Jurkat, Clone E6-1 (cell line): ENCODE measurements at places on chromosomes 16 and 17.

DNA sequence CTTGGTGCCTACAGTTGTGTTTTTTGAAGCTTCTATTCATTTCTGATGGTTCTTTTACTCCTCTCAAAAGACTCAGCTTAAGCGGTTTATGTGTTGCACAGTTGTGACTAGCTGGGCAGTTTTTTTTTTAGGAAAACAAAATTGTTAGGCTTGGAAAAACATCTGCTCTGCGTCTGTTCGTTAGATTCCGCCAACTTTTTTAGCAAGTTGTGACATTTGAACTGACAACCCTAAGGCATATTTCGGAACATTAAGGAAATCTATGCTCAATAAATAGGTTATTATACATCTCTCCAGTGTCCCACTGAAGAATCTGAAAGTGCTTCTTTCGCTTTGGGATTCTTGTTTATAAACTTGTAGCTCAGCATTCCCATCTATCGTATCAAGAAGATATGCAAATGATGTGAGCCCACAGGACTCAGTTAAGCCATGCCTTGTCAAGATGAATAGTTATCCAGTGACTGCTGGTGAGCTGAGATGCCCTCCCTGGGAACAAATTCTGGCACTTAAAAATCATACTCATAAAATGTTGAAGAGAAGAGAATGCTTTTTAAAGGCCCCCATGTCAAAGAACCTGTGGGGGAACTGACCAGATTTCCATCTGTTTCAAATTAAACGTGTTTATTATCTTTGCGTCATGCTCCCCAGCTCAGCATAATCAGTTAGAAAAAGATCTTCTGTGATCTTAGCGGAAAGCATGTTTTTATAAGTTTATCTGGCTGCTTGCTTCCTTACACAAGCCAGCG, 109.0 kb upstream of the FAM20A start:
- no peak for DNase-seq

DNA sequence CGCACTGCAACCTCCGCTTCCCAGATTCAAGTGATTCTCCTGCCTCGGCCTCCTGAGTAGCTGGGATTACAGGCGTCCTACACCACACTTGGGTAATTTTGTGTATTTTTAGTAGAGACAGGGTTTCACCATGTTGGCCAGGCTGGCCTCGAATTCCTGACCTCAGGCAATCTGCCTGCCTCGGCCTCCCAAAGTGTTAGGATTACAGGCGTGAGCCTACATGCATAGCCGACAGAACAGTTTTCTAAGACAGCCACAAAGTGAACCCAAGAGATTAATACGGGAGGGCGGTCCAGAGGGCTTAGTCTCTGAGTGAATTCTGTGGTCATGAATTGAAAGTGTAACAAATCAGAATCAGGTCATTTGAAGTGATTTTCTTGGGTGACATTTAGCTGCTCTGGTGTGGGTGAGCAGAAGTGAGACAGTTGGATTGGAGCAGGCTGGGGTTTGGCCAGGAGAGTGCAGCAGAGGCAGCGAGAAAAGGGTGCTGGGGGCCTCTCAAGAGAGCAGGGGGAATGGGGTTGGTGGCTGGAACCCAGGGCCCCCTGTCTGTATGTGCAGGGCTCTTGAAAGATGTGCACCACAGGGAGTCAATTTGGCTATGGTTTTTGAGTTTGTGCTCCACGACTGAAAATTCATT, 231.4 kb upstream of the WSCD1 start:
- DNase-seq, result no peak

- DNase-seq, result peak; percentile 19
Measured at GRCh38 chr16:66400503-66401380, 26.4 kb upstream of the BEAN1 start.

GRCh38 chr17:17082878-17083277, 40.6 kb downstream of the MPRIP start:
- no peak for DNase-seq

GRCh38 chr17:14355556-14355955, 54.7 kb downstream of the HS3ST3B1 start:
- DNase-seq, result no peak

DNA sequence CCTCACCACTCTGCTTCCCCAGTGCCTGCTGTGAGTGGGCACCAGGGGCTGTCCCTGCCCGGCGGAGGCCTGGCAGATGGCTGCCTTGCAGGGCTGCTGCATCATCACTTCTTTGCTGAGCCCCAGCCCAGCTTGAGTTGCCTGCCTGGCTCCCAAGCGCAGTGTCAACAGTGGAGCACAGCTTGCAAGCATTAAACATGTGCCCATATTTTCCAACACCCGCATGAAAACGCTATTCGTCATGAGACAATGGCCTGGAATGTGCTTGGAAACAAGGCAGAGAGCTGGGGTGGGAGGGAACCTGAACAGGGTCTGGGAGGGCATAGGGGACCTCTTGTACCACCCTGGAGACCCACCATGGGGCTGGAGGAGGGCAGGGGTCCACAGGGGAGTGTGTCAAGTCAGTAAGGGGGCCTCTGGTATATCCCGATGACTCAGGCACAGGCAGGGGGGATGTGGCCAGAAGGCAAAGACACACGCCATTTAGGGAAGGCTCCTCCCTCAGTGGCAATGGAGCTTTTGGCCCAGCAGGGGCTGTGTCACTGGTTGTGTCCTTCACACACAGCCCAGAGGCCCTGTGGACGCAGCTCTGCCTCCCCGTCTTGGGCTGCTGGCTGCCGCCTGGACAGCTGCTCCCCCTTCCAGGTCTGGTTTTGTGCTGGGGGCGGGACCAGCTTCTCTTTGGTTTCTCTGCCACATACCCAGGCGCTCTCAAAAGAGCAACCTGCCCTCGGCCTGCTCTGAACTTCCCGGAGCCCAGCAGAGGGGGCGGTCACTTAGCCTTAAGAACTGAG, 17.4 kb upstream of the MTSS2 start:
- DNase-seq, result no peak

DNA sequence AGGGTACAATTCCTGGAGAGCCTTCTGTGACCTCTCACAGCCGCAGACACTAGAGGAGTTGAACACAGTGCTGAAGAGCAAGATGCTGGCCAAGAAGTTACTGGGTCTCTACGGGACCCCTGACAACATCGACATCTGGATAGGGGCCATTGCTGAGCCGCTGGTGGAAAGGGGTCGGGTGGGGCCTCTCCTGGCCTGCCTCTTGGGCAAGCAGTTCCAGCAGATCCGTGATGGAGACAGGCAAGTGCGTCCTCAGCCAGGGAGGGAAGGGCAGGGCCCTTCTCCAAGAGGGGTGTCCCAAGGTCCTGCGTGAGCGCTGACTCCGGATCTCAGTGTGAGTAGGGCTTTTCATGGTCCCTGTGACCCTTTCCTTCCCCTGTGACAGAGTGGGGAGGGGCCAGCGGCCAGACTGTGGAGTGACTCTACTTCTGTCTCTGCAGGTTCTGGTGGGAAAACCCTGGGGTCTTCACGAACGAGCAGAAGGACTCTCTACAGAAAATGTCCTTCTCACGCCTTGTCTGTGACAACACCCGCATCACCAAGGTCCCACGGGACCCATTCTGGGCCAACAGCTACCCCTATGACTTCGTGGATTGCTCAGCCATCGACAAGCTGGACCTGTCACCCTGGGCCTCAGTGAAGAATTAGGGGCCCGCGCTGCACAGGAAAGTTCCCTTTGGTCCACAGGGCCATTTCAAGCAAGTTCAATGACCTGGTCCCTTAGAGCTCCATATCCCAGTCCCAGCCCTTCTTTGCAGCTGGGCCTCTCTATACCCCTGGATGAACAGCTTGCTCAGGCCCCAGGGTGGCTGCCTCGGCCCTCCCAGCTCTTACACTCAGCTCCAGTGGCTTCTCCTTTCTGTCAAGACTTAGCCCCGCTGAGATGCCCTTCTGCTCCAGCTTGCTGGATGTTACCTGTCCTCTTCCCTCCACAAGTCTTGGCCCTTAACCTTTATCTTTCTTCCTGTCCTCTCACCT, 13.1 kb downstream of the MPO start:
- DNase-seq, result no peak

DNA sequence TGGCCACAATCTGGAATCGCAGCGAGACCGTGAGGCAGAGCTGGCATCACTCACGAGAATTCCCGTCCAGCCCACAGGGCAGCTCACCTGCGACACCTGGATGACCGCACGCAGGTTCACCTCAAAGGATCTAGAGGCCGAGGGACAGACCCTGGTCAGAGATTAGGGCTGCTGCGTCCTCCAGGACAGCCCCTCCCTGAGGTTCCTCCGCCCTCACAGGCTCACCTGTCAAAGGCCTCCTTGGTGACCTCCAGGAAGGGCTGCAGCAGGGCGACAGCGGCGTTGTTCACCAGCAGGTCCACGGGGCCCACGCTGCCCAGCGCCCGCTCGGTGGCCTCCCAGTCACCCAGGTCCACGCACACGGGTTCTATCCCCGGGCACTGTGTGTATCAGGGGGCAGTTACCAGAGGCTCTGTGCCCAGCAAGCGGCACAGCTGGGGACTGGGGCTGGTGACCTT, 834 bp downstream of the DCXR start:
- no peak for DNase-seq

- no peak for DNase-seq
Measured at GRCh38 chr17:70624211-70624610, 454.9 kb downstream of the KCNJ2 start.

- DNase-seq, result peak; percentile 84
Measured at GRCh38 chr16:88943131-88943664, 33.8 kb downstream of the CBFA2T3 start.

DNA sequence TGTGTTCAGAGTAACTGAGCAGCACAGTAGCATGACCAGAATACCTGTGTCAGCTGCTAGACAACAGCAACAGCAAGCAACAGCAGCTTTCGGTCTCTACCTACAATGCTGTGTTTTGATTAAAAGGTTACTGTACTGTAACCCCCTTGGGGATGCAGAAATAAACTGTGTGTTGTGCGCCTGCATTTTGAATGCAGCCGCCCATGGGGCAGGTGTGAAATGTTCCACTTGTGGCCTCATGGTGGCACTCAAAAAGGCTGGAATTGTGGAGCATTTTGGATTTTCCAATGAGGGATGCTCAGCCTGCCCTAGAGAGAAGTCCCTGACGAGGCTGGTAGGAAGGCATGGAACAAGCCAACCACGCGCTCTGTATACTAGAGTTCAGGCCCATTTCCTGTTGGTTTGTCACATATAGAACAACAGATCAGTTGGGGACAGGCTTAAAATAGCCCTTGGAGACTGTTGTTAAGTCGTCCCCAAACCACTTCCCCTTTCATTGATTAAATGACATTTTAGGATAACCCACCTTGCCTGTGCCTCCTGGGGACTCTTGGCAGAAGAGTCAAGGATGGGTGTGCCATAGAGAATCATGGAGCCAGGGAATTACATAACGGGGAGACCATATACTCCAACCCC, 27.1 kb downstream of the SCPEP1 start:
- no peak for DNase-seq

DNA sequence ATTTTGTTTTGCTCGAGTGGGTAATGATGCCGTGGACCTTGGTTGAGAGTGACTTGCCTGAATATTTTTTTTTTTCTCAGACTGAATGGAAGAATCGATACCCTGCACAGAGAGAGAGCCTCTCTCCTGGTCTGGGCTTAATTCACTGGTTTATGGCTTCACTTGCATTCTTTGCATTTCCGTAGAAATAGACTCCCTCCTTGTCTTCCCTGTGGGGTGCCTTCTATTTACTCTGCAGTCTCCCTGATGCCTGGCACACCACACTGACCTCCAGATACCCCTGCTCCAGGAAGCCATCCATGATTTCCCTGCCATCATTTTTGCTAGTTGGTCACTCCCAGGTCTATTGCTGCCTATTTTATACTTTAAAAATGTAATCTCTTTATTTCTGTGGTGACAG, 238.0 kb downstream of the SNX29 start:
- no peak for DNase-seq

DNA sequence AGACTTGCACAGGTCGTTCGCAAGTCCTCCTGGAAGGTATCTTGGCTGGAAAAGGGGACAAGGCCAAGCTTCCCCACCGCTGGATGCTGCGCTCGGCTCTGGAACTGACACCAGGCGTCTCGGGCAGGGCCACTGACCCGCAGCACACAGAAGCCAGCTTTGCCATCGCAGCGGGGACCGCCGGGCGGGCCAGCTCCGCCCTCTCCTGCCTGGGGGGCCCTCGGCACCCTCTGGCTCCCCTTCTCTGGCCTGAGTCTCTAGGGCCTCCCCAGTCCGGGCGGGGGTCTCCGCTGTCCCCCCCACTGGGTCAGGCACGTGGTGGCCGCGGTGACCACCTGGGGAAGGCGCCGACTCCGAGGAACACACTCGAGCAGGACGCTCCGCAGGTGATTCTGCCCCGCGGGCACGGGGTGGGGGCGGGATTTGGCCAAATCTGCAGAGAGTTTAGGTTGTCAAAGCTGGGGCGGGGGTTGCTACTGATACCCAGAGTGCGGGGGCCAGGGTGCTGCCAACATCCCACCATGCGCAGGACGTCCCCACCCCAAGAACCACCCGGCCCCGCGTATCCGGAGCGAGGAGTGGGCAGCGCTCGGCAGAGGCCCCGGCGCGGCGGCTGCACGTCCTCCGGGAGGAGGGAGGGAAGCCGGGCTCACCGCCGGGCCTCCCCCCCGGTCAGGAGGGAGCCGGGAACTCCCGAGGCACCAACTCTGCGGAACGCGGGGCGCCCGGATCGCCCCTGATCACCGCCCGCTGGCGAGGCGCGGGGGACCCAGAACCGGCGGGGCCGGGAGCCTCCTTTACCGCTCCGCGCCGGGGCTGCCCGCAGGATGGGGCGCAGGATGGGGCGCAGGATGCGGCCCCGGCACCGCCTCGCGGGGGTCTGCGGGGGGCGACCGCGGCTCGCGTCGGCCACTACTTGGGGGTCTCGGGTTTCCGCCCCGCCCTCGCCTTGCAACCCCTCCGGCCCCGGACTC, 744 bp upstream of the METRNL start:
- no peak for DNase-seq

GRCh38 chr16:71542377-71542776, 16.2 kb downstream of the CHST4 start:
- peak; percentile 41 for DNase-seq

DNA sequence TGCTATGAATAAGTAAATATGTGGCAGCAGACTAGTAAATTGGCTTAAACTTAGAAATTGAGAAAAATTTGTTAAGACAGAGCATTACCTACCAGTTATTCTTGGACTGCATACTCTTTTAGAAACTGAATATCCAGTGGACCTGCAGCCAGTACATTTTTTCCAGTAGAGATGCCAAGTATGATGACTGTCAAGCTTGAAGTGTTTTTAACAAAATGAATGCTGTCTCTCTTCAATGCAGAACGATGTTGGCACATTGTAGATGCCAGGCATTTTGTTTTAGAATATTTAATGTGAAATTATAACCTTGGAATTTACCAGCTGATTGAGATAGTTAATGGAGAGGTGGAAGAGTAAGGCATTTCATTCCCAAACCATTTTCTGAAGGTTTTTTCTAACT, 52.5 kb downstream of the NFAT5 start:
- no peak for DNase-seq

- no peak for DNase-seq
Measured at GRCh38 chr17:9036336-9036735, 15.0 kb downstream of the NTN1 start.
